IMR-90 (cell line): ENCODE measurements at places on chromosomes 5 and 9. TPM values are rescaled to one million over a fixed set of nuclear protein-coding genes. Genes with fewer than 3 reads are reported as not detected.

- no peak for DNase-seq
Observed at GRCh38 chr9:89534515-89535287, 36.8 kb upstream of the SEMA4D start.

DNA sequence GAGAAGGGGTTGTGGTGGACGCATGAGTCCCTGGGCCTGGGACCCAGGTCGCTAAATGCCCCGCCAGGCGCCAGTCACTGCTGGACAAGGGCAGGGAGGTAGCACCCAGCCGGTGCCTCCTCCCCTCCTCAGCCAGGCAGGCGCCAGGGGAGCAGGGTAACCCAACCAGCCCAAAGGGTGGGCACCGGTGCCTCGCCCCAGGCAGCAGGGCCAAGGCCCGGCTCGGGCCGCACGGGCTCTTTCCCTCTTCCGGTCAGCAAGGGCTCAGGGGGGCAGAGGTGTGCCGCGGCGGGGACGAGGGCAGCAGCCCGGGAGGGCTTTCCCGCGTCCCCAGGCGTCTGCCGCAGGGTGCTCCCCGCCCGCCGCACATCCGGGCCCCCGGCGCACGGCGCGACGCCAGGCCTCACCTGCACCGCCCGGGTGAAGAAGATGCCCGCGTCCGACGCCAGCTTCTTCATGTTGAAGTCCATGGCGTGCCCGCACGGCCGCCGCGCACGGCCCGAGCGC, 393 bp downstream of the SH3GLB2 start:
- no peak for DNase-seq

DNA sequence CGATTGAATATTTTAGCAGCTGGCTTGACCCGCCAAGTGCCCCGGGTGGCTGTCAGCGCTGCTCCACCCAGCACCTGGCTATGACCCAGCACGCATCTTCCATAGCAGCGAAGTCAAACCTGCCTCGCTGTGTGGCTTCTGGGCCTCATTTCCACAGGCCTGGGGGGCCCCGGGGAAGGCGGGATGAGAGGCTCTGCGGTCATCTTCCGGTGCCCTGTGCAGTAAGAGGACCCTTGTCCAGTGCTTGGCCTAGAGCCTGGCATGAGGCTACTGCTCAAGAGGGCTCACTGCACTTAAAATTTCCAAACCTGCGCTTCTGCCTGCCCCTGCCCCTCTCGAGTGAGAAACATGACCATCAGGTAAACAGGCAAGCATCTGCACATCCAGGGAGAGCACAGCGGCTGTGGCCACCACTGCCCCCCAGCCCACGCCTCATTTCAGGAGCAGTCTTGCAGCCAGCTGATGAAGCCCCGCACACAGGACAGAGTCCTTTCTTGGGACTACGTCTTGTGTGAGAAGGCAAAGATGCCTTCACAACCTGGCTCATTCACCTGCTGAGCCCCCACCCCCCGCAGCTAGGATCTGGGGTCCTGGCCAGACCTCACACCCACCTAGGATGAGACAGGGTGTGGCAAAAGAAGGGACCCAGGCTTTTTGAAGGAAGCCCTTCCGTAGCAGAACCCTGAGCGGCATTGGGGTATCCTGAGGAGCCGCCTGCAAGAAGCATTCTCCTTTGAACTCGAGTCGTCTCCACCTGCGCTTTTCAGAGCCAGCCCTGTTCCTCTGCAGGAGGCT, 69.5 kb upstream of the UNC5A start:
- DNase-seq = no peak

DNA sequence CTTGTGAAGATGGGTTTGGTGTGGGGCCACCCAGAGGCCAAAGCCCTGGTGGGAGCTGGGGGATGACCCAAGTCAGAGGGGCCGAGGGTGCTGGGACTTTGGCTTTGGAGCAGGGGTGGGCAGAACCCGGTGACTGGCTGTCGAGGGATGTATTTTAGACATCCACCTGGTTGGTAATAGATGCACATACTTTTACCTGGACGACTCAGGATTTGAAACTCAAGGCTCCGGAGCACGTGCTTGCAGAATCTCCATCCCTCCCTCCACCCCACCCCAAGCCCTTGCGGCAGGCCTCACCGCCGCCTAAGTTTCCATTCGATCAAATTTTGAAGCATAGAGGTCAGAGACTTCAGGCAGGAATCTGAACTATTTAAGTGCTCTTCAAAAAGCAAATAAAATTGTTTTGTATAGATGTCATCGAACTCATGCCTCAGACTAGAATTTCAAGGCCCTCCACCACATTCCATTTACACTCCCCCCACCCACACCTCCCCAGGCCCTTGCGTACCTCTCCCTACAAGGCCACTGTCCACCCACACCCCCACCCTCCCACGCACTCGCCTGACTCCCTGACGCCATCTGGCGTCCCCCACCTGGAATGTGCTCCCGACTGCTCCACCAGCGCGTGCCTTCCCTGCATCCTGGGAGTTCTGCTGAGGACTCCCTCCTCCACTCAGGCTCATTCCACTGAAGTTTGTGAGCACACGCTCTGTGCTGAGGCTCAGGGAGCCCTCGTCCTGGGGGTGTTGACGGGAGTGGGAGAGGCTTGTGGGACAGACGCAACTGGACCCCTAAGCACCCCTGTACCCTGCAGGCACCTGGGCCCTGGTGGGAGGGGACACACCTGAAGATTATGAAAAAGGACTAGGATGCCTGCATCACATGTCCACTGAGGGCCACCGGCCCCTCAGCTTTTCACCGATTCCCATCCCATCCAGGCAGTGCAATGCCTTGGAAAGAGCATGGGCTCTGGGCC, 56.4 kb upstream of the RPL26L1 start:
- DNase-seq = peak; percentile 99

GRCh38 chr5:39558541-39558940, 133.8 kb upstream of the DAB2 start:
- no peak for DNase-seq

DNA sequence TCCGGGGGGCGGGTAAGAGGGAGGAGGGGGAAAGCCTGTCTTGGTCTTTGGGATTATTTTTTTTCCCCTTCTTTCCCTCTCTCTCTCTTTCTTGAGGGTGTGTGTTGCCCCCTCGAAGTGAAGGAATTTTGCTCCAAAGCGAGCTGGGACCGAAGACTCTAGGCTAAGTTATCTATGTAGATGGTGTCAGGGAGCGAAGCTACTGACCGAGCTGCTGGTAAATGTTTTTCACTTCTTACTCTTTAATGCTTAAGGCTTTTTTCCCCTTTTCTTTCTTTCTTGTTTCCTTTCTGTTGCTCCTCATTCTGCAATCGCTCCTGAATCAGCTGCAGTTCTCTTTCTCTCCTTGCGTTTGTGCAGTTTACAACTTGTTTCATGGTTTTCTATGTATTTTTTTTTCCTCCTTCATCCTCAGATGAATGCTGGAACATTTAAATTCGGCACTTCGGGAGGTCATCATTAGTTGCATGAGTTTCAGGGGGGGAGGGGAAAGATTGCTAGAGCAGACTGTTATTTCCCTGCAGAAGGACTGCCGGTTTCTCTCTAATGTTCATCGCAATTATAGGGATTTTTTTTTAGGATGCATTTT, 1312.0 kb upstream of the WWC1 start:
- DNase-seq = no peak

DNA sequence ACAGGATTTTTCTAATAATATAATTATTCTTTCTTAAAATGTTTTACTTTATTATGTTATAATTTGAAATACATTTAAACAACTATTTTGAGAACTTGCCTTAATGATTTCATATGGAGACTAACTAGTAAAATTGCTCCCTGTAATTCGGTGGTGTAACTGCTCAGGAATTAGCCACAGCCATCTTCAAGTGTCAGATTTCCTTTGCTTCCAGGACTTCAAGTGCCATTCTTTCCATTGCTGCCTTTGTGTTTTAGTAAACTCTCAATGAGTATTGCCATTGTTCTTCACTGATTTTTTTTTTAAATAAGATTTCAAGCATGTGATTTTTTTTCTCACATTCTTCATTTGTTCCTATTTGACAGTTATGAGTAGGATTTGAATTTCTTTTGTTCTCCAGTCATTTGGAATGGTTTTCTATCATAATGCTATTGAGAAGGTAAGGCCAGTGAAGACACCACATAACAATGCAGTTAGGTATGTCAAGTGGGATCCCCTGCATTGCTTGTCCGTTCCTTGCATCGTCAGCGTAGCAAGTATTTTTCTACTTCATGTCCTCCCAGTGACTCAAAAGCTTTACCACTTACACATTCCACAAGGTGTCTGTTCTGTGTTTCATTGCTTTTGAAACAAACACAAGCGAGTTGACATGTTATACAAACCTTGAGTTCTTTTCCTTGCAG, 83.7 kb downstream of the LNPEP start:
- DNase-seq = peak; percentile 34

DNA sequence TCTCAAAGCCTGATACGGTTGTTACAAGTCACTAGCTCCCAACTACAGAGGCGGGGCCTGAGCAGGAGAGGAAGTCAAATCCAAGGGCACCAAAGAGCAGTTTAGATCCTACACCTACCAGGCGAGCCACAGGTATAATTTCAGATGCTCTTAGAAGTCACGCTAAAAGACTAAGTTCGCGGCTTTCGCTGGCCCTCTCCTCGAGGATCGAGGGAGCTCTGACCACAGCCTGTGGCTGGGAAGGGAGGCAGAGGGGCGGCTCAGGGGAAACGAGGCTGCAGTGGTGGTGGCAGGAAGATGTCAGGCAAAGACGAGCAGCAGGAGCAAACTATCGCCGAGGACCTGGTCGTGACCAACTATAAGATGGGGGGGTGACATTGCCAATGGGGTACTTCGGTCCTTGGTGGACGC, 48.6 kb downstream of the SEMA4D start:
- DNase-seq = no peak

DNA sequence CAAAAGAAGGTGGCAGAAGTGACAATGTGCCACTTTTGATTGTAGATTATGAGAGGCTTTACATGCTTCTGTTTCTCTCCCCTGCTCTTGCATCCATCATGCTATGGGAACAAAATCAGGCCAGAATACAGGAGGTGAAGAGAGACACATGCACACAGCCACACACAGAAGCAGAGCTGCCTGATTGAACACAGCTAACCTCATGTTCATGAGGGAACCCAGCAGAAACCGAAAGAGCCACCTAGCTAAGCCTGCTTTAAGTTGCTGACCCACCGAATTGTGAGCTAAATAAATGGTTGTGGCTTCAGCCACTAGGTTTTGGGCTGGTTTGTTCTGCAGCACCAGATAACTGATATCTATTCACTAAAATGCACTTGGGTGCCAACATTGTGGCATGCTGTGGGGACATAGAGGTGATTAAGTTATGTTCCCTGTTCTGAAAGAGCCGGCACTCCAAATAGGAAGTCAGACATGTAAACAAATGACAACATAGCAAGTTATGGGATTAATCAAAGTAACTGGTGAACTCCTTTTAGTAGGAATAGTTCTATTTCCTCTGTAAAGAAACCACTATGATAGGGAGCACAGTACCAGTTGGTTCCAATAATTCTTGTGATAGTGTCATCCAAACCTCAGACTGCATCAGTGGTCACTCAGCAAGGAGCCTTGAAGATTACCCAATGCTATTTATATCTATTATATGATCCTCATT, 93.6 kb upstream of the TNC start:
- DNase-seq = peak; percentile 62

DNA sequence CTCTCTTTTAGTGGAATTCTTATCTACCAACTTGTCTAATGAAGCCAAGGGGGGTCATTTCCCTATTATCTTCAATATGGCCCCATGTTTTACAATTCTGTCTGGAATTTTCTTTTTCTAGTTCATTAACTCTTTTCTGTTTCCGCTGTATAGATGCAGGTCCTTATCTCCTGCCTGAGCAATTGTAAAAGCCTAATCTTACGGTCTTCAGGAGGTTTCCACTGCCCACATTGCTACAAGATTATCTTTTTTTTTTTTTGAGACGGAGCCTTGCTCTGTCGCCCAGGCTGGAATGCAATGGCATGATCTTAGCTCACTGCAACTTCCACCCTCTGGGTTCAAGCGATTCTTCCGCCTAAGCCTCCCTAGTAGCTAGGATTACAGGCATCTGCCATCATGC, 132.3 kb downstream of the UNC13B start:
- DNase-seq = no peak

DNA sequence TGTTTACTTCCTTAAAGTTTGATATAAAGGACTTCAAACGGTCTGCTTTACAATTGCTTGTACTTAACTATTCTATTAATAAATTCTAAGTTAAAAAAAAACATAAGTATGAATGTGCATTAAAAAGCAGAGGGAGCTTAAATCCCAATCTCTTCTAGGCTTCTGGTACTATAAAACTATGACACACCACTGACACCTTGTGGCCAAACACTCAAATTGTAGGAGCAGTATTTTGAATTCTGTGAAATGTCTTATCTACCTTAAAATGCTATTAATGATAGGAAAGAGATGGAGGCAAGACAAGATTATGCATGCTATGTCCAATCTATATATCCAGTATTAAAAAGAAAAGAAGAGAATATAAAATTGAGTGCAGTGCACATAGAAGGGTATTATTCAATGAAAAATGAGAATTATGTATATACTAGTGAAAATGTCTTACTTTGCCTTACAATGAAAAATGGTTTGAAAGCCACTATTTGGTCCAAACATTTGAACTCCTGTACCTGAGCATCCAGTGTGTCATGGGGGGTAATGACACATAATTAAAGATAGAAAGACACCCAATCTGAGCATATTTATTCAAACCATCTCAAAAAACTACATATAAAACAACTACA, 87.6 kb downstream of the ERP44 start:
- peak; percentile 67 for DNase-seq

DNA sequence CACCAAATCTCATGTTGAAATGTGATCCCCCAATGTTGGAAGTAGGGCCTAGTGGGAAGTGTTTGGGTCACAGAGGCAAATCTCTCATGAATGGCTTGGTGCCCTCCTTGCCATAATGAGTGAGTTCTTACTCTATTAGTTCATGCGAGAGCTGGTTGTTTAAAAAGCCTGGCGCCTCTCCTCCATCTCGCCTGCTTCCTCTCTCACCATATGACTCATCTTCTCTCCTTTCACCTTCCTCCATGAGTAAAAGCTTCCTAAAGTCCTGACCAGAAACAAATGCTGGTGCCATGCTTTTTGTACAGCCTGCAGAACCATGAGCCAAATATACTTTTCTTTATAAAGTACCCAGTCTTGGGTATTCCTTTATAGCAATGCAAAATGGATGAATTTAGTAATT, 20.9 kb upstream of the ARHGAP26 start:
- DNase-seq = peak; percentile 77

GRCh38 chr5:9174446-9174845, 371.4 kb downstream of the SEMA5A start:
- no peak for DNase-seq

- peak; percentile 16 for DNase-seq
Observed at GRCh38 chr5:126883564-126884245, 106.8 kb downstream of the LMNB1 start.

- no peak for DNase-seq
Observed at GRCh38 chr5:146564007-146564762, 48.2 kb upstream of the GPR151 start.

The SLC25A25 gene
- 17.9 and 20.3 TPM in 2 replicates for total RNA-seq

The HRH2 gene
- total RNA-seq = not detected in 2 replicates

The PTGDS gene
- total RNA-seq = not detected in 2 replicates

The SPINK4 gene
- total RNA-seq = not detected in 2 replicates

The CETN3 gene
- 1.1 and 2.5 TPM in 2 replicates for total RNA-seq

The ADAMTS6 gene
- total RNA-seq = 160 and 173 TPM in 2 replicates

The PRRX2 gene
- total RNA-seq = 12.7 and 13.1 TPM in 2 replicates

The PCDHB13 gene
- 0.18 and 0.28 TPM in 2 replicates for total RNA-seq
